CMK (cell line): ENCODE measurements at places on chromosomes 4 and X.

GRCh38 chrX:5415738-5416137 lies 812.9 kb downstream of the NLGN4X start:
- no peak for DNase-seq

DNA sequence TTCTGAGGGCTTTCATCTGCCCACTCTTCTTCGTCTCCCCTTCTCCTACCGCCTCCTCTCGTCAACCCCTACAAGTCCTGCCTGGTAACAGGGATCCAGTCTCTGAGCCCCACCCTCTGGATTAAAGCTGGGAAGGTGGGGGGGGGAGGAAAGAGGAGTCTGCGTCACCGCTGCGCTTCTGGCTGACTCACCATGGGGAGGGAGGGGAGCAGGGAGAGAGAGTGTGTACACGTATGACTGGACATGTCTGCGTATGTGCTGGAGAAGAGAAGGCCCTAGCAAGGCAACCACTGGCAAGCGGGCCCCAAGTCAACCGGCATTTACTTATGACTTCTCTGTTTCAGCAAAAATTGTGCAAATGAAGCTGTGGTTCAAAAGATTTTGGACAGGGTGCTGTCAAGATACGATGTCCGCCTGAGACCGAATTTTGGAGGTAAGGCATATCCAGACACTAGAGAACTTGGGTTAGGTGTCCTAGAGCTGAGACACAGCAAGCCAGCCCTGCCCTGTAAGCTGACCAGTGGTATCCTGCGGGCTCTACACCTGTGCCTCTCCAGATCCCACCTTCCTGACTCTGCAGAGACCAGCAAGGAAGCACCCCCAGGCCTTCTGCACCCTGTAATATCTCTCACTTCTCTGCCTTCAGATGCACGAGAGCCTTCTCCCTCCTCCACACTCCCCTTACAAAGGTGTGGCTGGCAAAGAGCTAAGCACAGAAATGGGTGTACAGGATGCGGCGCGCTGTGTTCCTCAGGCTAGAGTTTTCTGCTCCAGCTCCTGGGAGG lies 2.5 kb downstream of the GABRQ start:
- no peak for DNase-seq

GRCh38 chrX:43003204-43003565 lies 225.2 kb upstream of the PPP1R2C start:
- no peak for DNase-seq

GRCh38 chr4:75696581-75696980 lies 23.4 kb upstream of the G3BP2 start:
- DNase-seq = no peak

DNA sequence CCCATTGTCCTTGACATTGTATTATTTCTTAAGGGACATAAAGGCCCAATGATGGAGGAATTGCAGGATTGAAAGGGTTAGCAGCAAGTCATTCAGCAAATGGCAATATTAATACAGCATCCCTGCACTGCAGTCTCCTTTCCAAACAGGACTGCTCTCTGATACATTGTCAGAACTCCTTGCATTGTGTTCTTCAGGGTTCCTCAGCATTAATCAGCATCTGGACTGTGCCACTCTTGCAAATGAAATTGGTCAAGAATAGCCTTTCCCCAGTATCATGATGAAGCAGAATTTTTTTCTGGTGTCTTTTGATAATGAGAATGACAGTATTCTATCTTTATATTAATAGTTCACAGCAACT lies 272.6 kb upstream of the HAND2 start:
- no peak for DNase-seq

DNA sequence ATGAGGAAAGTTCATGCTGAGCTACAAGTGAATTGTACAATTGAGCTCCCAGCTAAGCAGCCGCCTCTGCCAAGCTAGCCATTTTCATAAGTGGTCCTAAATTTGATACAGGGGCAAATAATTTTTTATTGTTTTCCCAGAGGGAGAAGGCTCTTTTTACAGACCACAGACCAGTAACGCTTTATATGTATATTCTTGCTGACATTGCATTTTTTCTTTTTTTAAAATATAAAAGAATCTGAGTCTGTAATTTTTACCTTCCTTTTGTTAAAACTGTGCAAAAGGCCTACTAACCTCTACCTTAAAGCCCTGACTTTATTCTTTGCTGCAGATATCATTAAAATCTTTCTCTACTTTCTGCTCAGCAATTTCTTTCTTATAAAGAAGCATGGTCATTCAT lies 501.2 kb upstream of the INTU start:
- DNase-seq = no peak

DNA sequence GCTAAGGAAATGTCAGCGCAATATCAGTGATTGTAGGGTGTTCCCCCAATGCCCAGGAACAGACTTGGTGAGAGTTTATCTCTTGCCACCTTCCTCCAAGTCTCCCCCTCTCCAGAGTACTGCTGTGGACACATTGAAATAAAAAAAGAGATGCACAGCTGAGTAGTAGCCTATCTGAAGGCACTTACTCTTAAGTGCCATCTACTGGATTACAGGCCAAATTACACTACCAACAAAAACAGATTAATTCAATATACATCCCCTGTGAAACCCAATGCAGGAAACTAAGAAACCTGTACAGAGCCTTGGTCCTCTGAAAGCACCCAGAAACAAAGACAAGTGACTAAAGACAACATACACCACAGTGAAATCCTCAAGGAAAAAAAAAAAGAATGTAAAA lies 460.3 kb downstream of the ZIC3 start:
- no peak for DNase-seq

GRCh38 chr4:162509333-162509732 lies 345.5 kb upstream of the FSTL5 start:
- DNase-seq = no peak

- no peak for DNase-seq
Observed at GRCh38 chr4:155535802-155536454, 130.7 kb upstream of the GUCY1A1 start.

GRCh38 chrX:124720532-124720931 lies 374.2 kb downstream of the SH2D1A start:
- DNase-seq = no peak

- no peak for DNase-seq
Observed at GRCh38 chr4:83241132-83241531, 43.5 kb downstream of the COQ2 start.

- no peak for DNase-seq
Observed at GRCh38 chr4:17063888-17064287, 165.4 kb upstream of the LDB2 start.

DNA sequence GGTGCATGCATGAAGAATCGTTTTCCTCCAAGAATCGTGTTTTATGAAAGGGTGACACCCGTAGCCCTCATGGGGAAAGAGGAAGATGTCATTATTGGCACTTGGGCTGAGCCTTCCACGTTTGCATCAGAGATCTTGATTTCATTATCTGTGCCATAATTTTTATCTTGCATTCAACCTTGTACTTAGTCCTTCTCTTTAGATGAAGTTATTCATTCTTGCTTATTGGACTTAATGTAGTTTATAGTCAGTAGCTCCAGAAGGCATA lies 66.8 kb downstream of the GAB1 start:
- DNase-seq = no peak

DNA sequence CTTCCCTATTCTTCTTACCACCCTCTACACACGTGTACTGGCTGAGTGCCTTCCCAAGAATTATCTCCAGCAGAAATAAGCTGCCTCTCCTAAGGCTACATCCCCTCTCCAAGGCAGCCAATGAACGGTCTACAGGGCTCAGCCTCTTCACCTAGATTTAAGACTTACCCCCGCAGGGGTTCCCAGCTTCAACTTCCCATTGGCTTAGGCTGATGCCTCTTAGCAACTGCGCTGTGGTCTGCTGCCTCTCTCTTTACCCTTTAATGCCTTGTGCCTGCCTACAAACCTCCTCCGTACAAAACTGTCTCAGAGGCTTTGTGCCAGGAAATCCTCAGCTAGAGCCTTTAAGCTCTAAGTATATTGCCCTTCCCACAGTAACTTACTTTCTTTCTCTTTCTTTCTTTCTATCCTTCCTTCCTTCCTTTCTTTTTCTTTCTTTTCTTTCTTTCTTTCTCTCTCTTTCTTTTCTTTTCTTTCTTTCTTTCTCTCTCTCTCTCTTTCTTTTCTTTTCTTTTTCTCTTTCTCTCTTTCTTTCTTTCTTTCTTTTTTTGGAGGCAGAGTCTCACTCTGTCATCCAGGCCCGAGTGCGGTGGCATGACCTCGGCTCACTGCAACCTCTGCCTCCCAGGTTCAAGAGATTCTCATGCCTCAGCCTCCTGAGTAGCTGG lies 15.1 kb upstream of the PIGA start:
- DNase-seq = no peak

GRCh38 chr4:140108713-140109230 lies 45.2 kb downstream of the MAML3 start:
- DNase-seq = no peak

GRCh38 chr4:18389115-18389514 lies 367.6 kb upstream of the LCORL start:
- no peak for DNase-seq

DNA sequence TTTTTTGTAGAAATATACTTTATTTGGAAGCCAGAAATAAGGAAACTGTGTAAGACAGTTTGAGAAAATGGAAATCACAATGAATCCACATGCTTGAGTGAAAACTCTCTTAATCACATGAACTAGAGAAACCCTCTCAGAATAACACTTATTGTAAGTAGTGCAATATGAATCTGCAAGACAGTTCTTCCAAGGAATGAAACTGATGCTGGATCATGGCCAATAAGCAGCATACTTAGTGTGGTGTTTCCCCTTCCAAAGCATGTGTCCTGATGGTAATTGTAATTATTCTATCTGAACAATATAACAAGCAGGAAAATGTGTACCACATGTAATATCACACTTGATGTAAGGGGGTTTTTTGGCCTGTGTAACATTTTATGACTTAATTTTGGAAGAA lies 1870.5 kb upstream of the TENM3 start:
- DNase-seq = no peak

- no peak for DNase-seq
Observed at GRCh38 chr4:176377780-176378179, 58.0 kb downstream of the SPCS3 start.

DNA sequence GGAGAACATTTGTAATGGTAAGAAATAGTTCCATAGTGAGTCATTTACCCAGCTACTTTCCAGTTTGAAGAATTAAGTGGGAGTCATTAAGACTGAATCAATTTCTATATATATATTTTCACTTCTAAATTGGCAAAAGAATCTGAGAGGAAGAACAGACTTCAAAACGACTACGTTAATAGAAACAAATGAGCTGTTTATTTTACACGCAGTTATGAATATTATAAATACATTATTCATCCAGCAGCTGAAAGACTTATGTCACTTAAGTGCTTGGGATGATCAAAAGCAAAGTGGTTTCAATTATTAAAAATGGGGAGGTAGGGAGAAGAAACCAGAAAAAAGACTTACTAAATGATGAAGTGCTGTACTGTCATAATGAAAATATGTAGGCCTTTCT lies 260.5 kb upstream of the DDX53 start:
- no peak for DNase-seq

DNA sequence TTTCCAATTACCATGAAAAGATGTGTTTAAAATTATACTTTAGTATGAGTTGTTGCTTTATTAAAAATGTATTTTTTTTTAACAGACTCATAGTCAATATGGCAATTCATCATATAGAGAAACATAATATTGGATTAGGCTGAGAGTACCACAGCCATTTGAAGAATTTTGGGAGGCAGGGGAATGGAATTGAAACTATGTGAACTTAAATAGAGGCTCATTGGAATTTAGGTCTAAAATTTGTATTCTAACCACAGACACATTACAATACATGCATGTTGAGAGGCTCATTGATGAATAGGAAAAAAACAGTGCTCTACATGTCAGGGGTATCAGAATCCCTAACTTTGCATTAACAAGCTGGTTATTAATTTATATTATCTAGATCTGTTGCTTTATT lies 269.6 kb downstream of the DKK2 start:
- DNase-seq = no peak

GRCh38 chr4:183843248-183843671 lies 61.8 kb upstream of the STOX2 start:
- DNase-seq = no peak

GRCh38 chr4:113003841-113004240 lies 45.6 kb upstream of the ANK2 start:
- DNase-seq = no peak

DNA sequence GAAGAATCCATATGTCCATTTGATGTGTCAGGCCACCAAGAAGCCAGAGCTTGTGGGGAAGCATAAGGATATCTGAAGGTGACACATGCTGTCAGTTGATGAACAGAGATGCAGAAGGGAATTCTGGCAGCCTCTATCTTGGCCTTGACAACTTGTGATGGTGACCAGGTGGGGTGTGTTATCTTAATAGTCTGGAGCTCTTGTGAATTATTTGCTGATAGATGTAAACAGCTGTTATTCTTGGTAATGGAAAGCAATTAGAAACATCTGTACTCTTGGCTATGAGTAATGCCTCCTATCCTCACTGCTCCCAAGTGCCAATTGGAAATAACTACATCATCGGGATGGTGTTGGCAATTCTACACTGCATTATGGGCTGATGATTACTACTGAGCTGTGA lies 51.9 kb downstream of the NAA11 start:
- no peak for DNase-seq

DNA sequence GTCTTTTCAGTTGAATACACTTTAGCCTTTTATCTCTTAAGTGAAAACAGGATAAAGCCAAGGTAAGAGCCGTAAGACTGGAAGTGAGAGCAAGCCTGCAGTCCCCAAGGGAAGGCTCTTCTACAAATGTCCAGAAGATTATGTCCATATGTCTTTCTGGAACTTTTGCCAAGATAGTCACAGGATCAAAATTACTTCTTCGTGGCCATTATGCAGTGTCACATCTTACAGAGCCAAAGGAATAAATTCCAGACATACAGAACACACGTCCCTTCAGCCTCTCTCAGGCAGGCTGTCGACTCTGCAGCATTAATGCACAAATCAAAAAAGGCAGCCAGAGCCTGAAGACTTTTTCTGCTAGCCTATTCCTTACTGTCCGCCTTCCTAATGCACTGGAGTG lies 10.9 kb upstream of the GATB start:
- no peak for DNase-seq

DNA sequence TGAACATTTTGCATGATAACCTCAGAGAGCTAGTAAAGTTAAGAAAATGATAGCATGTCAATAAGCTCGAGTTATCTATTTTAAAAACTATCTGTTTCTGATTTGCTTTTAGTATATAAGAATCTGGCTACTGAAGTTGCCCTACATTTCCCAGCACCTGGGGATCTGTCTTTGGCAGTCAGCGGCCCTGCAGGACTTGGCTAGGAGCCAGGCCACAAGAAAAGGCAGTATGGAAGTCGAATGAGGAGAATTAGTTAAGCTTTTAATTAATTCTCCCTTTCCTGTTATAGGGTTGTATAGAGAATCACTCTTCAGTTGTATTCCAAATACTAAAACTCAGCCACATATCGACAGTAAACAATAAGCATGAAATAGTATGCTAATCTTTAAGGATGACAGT lies 22.7 kb downstream of the POU4F2 start:
- no peak for DNase-seq

GRCh38 chr4:54165438-54165837 lies 63.7 kb upstream of the PDGFRA start:
- no peak for DNase-seq

- no peak for DNase-seq
Observed at GRCh38 chr4:27094783-27095182, 234.1 kb downstream of the STIM2 start.

- no peak for DNase-seq
Observed at GRCh38 chrX:120736989-120737388, 107.1 kb upstream of the C1GALT1C1 start.

GRCh38 chr4:79917246-79917645 lies 155.8 kb downstream of the ANTXR2 start:
- peak; percentile 32 for DNase-seq
